ENCODE measurements at places on chromosomes 6 and 20.
A peak's percentile ranks its signal among the peaks of the same experiment; 100 is the strongest.

GRCh38 chr6:39830444-39830843, 38.3 kb downstream of the DAAM2 start:
- H3K4me1 ChIP-seq = peaks cover 32% of the 10 kb centered on the region
- no peak for DNase-seq
- H3K4me3 ChIP-seq = no peak overlapping the region
- H3K27me3 ChIP-seq = peaks cover 13% of the 10 kb centered on the region

DNA sequence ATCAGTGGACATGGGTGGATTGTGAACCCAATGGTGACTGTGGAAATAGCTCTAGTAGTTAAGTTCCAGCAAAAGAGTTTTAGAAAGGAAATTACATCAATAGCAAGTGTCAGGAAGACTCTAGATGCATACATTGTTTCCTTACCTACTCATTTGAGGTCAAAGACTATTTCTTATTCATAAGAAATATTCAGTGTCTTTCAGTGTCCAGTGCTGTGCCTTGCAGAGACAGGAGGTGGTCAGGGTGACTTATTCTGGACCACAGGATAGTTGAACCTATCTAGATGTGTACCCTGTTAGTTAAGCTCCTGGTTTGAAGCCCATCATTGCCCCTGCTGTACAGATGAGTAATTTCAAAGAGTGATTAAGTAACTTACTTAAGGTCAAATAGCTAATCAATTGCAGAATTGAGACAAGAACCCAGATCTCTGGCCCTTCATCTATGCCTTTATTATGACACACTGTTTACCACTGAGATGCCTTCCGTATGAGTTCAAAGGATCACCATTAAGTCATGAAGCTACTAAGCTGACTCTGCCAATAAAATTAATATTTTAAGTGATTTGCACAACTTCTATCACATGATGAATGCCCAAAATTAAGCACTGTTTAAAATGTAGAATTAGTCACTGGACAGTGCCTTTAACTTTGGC, 136.1 kb downstream of the PDSS2 start:
- H3K36me3 ChIP-seq = peaks cover 11% of the 10 kb centered on the region
- H3K27me3 ChIP-seq = peaks cover 5% of the 10 kb centered on the region
- DNase-seq = no peak
- peaks cover 12% of the 10 kb centered on the region for H3K4me1 ChIP-seq
- no peak overlapping the region for H3K27ac ChIP-seq

- H3K27ac ChIP-seq = no peak overlapping the region
- H3K27me3 ChIP-seq = no peaks in the 10 kb centered on the region
- no peaks in the 10 kb centered on the region for H3K4me1 ChIP-seq
Observed at GRCh38 chr20:12970372-12970821, 38.4 kb upstream of the SPTLC3 start.

DNA sequence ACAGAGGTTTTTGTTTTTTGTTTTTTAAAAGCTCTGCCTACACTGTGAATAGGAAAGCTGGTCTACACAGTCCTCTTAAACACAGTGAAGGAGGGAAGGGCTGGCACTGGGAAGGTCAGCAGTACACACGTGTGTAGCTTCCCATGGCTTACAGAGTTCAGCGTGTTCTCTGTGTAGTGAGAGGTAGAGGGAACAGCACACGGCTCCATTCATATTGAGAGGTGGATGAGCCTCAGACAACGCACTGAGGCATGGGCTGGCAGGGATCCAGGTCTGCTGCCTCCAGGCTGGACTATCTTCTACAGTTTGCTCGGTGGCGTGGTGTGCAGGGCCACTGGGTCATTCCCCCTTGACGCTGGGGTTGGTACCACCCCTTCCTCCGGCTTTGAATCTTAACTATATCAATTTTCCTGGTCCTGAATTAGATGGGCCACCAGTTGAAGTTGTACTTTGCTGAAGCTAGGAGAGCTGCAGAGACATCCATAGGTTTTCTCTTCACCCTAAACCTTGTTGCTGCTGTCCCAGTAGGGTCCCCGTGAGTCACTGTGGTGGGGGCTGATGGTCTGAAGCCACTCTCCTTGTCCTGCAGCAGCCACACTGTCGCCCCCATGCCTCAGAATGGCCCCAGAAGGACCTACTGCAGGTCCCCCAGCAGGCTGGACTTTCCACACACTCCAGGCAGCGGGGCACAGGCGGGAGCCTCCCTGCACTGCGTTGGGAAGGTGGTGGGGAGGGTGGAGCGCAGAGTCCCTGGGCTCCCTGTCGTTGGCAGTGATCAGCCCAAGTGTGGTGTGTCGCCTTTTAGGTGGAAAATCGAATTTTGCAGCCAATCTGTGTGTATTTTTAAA, 2.0 kb downstream of the ARFGAP1 start:
- peaks cover 43% of the 10 kb centered on the region for H3K4me1 ChIP-seq
- H3K27ac ChIP-seq = peak overlapping the region; percentile 54
- peak overlapping the region; percentile 70 for H3K4me3 ChIP-seq

GRCh38 chr20:36792422-36792821, 18.9 kb upstream of the DSN1 start:
- peak; percentile 44 for DNase-seq
- H3K4me1 ChIP-seq = peaks cover 5% of the 10 kb centered on the region
- no peak overlapping the region for H3K27ac ChIP-seq
- H3K27me3 ChIP-seq = no peaks in the 10 kb centered on the region

GRCh38 chr6:161225681-161226008, 48.2 kb downstream of the AGPAT4 start:
- peaks cover 79% of the 10 kb centered on the region for H3K36me3 ChIP-seq
- no peak overlapping the region for H3K4me3 ChIP-seq
- no peak for DNase-seq
- H3K4me1 ChIP-seq = peaks cover 48% of the 10 kb centered on the region
- no peaks in the 10 kb centered on the region for H3K27me3 ChIP-seq
- no peak overlapping the region for H3K27ac ChIP-seq

- no peaks in the 10 kb centered on the region for H3K36me3 ChIP-seq
- peak overlapping the region; percentile 81 for H3K27ac ChIP-seq
- peak overlapping the region; percentile 2 for H3K4me3 ChIP-seq
- peaks cover 90% of the 10 kb centered on the region for H3K4me1 ChIP-seq
- H3K27me3 ChIP-seq = peaks cover 10% of the 10 kb centered on the region
Observed at GRCh38 chr6:11276911-11277274, 44.4 kb upstream of the NEDD9 start.

DNA sequence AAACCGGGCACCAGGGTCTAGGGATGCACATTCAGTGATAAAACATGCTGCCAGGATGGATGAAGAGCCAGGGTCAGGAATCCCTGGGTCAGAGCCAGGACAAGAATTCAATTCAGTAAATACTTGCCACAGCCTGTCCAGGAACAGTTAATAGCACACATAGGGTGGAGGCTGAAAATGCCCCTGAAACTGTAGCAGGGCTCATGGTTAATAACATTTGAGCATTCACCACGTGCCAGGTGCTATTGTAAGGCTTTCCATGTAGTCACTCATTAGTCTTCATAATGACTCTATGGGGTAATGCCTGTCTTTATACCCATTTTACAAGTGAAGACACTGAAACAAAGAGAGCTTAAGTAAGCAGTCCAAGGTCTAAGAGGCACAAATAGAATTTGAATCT, 296.3 kb downstream of the LRFN2 start:
- no peak for DNase-seq
- H3K27me3 ChIP-seq = peaks cover 37% of the 10 kb centered on the region
- peaks cover 16% of the 10 kb centered on the region for H3K4me1 ChIP-seq

GRCh38 chr6:105603788-105604586, 201.1 kb upstream of the PREP start:
- H3K36me3 ChIP-seq = no peaks in the 10 kb centered on the region
- DNase-seq = no peak
- H3K4me3 ChIP-seq = no peak overlapping the region
- peak overlapping the region; percentile 84 for H3K27ac ChIP-seq
- peaks cover 87% of the 10 kb centered on the region for H3K4me1 ChIP-seq
- peaks cover 4% of the 10 kb centered on the region for H3K27me3 ChIP-seq
